ENCODE measurements at places on chromosomes 3 and 15. TPM values are rescaled to one million over a fixed set of nuclear protein-coding genes. Genes with fewer than 3 reads are reported as not detected.

GRCh38 chr3:53672981-53673380 is 173.2 kb downstream of the CHDH start:
- DNase-seq: no peak

- no peak for DNase-seq
Measured at GRCh38 chr3:99644746-99645145, 6.4 kb downstream of the COL8A1 start.

TRIM69 gene
- 53.0 TPM for total RNA-seq

ISL2 gene
- 0.32 TPM for total RNA-seq

DNA sequence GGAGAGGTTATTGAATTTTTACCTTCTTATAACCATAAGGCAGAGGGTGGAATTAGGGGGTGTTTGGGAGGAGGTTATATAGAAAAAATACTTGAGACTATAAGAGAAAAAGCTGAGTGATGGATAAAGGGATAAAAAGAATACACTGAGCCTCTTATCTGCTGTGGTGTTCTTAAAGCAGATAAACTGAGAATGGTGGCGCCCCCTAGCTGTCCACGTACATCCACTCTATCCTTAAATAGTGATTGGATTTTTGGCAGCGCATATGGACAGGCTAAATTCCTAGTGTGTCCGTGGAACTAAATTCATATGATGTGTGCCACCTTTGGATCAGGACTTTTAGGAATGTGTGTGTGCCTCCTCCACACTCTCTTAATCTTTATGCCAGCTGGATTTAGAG is 121.1 kb downstream of the OXSM start:
- peak; percentile 58 for DNase-seq

CLDN18 gene
- total RNA-seq: not detected

DNA sequence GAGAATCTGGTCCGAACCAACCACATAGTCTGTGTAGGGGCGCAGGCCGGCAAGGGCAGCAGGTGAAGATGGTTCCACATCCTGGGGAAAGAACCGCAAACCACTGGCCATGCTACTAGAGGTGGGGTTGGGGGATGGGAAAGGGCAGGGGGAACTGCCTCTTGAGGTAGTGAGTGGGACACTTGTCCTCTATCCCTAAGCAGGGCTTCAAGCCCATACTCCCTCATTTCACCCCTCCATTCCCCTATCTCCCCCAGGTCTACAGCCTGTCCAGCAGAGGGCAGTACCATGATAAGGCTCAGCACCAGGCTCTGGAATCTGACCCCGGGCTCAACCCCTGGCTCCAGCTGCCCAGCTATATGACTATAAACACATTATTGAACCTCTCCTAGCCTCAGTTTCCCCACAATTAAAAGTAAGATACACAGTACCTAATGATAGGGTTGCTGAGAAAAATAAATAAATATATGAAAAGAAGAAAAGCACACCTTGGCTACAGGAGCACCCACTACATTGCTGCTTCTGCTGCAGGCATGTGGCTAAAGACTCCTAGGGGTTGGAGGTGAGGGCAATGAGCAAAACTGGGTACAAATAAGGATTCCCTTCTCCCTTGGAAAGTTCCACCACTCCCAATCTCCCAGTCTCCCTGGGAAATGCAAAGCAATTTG is 6.3 kb downstream of the GORASP1 start:
- peak; percentile 66 for DNase-seq

ITPKA gene
- 0.24 TPM for total RNA-seq

DNA sequence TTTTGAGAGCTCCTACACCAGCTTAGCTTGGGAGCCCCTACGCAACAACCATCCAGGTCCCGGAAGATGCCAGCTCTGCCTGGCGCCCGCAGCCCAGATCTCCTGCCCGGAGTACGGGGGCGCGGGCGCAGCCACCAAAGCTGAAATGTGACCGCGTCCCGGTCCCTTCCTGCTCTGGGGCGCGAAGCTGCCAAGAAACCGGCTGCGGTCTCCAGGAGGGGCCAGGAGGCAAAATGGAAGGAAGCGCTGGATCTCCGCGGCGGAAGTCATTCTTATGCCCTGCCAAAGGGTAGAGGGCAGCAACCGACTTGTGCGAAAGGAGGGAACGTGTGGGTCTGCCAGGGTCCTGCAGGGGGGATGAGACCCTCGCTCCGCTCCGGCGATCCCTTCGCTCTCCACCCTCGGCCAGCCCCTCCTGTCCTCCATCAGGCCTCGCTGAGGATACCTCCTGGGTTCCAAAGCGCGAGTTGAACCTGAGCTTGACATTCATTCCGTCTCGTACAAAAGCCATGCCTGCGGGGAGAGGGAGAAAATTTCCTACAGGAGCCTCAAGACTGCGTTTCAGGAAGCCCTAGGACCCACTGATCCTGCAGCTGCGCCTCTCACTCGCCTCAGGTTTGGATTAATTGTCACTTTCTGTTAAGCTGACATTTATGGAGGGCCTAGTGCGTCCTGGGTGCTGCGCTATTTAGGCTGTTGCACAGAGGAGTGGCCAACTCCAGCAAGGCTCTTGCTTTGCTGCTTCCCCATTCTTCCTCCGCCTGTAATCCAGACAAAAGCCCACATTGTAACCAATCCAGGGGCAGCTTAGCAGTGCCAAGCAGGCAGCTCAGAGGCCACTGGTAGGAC is 98.3 kb upstream of the VGLL3 start:
- DNase-seq: peak; percentile 25

SNTN gene
- total RNA-seq: not detected
